Activated effector memory CD4-positive, alpha-beta T cell treated with anti-CD3 and anti-CD28 coated beads, Interleukin-2, amount 50 U/mL, for 16 hours (primary cell): ENCODE measurements at places on chromosomes 13 and 19.

DNA sequence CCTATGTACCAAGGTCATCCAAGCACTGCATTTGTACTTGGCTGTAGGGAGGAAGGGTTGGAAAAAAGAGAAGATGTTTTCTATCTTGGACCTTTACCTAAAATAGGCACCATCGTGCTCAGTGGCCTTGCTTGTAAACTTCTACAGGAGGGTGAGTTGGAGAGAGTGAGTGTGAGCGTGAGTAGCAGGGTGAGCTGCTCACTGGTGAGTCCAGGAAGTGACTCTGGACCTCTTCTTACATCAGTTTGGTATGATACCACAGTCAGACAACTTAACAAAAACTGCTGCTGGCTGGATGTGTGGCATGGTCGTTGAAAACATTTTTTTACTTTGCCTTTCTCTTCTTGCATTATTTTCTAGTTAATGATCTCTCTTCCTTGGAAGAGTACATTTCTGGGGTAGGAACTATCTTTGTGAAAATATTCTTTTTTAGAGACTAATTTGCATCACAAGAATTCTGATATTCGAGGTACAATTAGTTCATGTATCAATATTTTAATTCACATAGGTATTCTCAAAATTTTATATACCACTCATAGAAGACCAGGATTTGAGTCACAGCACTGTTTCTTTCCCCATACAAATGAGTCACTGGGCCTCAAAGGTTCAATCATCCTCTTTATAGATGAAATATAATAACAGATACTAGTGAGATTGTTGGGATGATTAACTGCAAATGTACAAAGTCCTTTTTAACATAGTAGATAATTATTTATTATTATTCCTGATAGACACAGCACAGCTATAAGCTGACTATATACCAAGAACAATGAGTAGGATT lies 651 bp downstream of the SERPINE3 start:
- no peak for DNase-seq

GRCh38 chr19:50686310-50687032 lies 33.1 kb downstream of the SHANK1 start:
- no peak for DNase-seq

DNA sequence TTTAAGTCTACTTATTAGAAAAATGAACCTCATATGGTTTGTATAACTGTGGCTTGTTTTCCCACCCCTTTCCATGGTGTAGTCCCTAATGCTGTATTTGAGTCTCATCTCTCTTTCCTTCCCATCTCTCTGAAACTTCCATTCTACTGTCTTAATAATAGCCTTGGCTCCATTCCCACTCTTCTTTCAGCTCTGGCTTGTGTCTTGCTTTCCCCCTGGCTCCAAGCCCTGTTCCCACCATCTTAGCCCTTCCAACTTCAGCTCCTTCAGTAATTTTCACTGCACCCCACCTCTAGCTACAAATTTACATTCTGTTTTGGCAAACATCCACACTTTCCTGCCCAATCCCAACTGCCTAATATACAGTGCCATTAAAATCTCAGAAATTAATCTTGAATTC lies 137.5 kb downstream of the SLITRK6 start:
- DNase-seq: no peak

- DNase-seq: no peak
These were observed 1007.2 kb downstream of the PCDH9 start for GRCh38 chr13:66222926-66223325.

DNA sequence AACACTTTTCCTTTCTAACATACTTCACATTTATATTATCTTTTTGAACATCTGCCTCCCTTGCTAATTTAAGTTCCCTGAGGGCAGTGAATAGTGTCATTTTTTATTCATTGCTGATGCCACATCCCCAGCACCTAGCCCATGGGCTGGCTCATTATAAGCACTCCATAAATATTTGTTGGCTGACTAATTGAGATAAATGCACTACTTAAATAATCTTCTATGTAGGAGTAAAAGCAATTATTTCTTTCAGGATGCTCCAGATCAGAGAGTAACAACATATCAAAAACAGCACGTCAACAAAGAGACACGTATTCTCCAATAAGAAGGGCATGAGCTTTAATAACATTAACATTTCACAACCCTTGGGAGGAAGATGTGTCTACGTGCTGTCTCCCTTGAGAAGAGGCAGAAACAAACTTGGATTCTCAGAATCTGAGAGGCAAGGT lies 228.2 kb downstream of the LHFPL6 start:
- DNase-seq: no peak

GRCh38 chr19:1252221-1252820 lies 3.9 kb downstream of the MIDN start:
- peak; percentile 85 for DNase-seq

GRCh38 chr13:77563111-77563510 lies 27.6 kb downstream of the SCEL start:
- DNase-seq: no peak

DNA sequence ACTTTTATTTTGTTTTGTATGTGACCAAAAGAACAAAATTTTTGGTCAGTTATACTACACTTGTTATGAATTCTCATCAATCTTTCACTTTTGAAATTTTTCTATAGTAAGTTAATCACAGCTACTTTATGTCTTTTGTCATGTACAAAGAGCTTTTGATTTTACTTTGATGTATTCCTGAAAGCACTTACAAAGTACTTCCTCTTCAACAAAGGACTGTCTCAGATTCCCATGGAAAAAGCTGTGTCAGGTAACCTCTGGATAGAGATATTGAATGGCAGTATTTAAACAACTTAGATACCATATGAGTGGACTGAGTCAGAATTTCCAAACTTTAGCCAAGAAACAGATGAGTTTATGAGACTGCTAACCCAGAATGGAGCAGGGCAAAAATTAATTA lies 689.3 kb upstream of the ATXN8OS start:
- DNase-seq: no peak

GRCh38 chr13:85709721-85710120 lies 89.5 kb downstream of the SLITRK6 start:
- DNase-seq: no peak

GRCh38 chr13:49584771-49585182 lies 581 bp downstream of the RCBTB1 start:
- DNase-seq: no peak

- no peak for DNase-seq
These were observed 64.9 kb upstream of the FGF14 start for GRCh38 chr13:102466610-102467190.

DNA sequence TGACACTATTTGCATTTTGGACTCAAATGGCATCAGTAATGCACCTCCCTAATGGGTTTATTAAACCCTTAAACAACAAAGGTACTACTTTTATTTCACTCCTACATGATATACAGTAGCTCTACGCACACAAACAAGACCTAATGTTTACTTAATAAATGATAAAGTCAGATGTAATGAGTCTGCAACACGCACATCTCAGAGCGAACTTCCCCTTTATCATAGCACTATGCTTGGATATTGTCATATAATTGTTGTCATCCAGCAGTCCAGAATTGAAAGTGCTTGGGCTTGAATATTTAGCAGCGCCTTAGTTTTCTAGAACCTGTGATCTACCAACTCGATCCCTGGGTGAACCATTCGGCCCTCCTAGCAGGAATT lies 772 bp downstream of the PARP4 start:
- no peak for DNase-seq

- no peak for DNase-seq
These were observed 48.6 kb upstream of the ARHGEF7 start for GRCh38 chr13:111066544-111066943.

- DNase-seq: no peak
These were observed 537.4 kb downstream of the SLITRK6 start for GRCh38 chr13:85261757-85262346.

DNA sequence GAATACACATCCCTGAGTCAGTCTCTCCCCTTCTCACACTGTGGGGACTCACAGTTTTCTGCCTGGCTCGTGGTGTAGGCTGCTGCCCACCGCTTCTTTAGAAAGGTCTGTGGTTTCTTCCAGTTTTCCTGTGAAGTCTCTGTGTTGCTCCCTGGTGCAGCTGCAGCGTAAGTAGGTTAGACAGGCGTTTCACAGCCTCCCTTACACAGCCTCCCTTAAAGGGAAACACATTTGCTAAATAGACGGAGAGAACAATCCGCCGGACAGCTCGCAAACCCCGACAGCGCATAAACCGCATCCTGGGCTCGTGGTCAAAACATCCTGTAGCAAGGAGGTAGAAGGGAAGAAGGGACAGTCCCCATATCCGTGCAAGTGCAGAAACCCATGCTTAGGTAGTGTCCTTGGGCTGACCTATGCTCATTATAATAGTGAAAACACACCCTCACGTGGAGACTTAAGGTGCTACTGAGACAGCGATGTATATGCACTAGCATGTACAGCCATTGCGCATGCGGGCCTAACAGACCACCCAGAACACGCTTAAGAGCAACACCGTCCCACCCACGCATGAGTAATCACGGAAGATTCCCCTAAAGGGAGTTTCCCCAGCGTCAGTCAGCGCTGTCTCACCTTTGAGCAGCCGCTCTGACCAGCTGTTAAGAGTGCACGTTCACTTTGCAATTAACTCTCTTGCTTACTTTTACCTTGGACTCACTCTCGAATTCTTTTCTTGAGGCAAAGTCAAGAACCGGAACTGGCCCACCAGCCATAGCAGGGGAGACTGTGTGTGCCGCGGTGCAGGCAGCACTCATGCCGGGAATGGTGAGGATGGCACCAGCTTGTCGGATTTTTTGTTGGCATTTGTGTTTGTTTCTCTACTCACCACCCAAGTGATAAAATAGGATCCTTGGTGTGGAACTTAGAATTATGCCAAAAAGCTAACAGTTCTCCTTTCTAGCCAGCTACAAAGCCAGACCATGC lies 16.6 kb downstream of the SIGLEC8 start:
- DNase-seq: peak; percentile 94

DNA sequence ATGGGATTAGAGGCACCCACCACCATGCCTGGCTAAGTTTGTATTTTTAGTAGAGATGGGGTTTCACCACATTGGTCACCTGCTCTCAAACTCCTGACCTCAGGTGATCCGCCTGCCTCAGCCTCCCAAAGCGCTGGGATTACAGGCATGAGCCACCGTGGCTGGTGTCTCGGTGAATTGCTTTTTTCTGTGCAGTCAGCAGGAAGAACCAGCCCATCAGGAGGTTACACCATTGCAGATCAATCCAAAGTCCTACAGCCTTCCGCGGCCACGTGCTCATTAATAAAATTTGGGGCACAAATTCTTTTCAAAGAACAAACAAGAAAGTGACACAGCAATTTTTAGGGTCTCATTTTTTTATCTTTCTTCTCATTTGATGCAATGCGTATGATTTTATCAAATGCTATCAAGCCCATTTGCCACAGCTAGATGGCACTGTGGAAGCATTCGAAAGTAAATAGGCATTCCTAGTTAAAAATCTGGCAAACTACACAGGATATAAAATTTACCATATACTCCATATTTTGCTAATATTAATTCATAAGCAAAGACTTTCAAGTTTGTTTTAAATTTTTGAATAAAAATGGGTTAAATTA lies 54.4 kb upstream of the ZNF835 start:
- DNase-seq: no peak

DNA sequence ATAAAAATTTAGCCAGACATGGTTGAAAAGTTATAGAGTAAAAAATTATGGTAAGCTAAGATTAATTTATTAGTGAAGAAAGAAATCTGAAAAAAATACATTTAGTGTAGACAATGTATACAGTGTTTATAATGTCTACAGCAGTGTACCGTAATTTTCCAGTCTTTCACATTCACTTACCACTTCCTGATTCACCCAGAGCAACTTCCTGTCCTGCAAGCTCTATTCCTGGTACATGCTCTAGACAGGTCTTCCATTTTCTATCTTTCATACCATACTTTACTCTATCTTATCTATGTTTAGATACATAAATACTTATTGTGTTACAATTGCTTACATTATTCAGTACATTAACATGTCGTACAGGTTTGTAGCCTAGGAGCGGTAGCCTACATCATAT lies 1387.8 kb upstream of the ATXN8OS start:
- DNase-seq: no peak

GRCh38 chr13:42271337-42272114 lies 426 bp upstream of the AKAP11 start:
- peak; percentile 97 for DNase-seq

DNA sequence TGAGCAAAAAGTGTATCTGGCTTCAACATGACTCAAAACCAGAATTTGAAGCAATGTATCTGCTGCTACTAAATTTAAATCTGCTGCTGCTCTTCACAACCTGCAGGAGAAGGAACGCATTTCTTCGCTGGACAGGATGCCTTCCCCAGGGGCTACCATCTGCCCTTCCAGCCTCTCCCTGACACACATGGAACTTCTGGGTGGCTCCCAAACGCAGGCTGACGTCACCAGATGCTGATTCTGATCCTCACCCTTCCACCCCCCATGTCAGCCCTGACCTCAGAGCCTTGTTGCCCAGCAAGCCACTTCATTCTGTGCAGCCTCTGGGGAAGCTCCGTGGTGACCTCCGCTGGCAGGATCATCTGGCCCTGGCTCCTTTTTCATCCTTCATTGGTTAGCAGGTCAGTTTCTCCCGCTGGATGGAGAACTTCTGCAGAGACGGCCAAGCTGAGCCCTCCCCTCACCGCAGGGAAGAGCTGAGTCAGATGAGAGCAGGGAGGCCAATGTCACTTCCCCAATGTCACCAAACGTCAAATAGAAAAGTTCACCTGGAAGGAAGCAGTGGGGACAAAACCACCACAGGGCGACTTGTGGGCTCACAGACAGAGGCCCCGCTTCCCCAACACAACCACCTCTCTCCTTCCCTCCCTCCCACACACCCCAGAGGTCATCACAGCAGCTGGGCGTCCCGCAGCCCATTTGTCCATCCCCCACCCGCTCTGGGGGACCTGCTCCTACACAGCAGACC lies 14.0 kb upstream of the RAB20 start:
- peak; percentile 53 for DNase-seq

- DNase-seq: peak; percentile 81
These were observed 7.9 kb upstream of the PEAK3 start for GRCh38 chr19:2289714-2290435.

DNA sequence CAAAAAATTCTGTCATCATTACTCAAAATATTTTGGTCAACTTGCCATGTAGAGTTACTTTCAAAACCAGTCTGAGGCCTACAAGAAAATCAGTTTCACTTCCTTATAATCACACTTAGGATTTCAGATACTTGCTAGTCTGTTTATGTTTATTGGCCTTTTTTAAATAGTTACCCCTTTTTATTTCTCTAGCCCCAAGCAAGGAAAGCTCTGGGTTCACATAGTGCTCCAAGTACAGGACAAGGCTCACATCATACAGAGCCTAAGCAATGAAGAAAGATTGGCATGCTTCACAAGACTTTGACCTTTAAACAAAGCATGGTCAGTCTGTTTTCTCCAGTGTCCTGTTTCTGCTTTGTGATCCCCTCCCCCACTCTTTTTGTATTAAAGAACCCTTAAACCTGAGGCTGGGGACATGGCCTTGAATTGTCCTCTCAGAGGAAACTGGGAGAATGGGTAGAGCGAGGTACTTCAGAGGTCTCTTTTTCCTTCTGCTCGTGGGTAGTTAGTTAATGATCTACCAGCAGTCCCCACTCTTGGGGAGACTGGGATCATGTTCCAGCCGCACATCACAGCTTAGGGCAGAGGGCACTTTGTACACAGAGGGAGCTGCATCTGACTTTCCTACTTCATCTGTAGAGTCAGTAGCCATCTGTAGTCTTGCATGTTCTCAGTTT lies 30.7 kb downstream of the CEACAM1 start:
- DNase-seq: no peak

GRCh38 chr19:55592391-55593090 lies 6.8 kb downstream of the FIZ1 start:
- no peak for DNase-seq

- DNase-seq: no peak
These were observed 9.9 kb downstream of the SERTM1 start for GRCh38 chr13:36683701-36684100.

- no peak for DNase-seq
These were observed 74.4 kb downstream of the TNFRSF19 start for GRCh38 chr13:23644527-23645138.

GRCh38 chr19:11035441-11036377 lies 53.6 kb upstream of the LDLR start:
- DNase-seq: peak; percentile 94

- no peak for DNase-seq
These were observed 34.9 kb downstream of the DNAJC15 start for GRCh38 chr13:43058318-43058674.
